ENCODE measurements at places on chromosomes 16 and 17. TPM values are rescaled to one million over a fixed set of nuclear protein-coding genes. Genes with fewer than 3 reads are reported as not detected.

The SLC9A5 gene
- 1.3 TPM for total RNA-seq

The TLCD3B gene
- total RNA-seq: 0.42 TPM

The HSD17B2 gene
- 28.0 TPM for total RNA-seq

The DCUN1D3 gene
- 12.6 TPM for total RNA-seq

The EFCAB5 gene
- 0.22 TPM for total RNA-seq

The KRTAP1-1 gene
- not detected for total RNA-seq

The C16orf54 gene
- 0.84 TPM for total RNA-seq
